ENCODE measurements at places on chromosomes 2 and 18.

GRCh38 chr2:217661378-217661777 is 341.4 kb downstream of the TNS1 start:
- ATAC-seq: no peak

DNA sequence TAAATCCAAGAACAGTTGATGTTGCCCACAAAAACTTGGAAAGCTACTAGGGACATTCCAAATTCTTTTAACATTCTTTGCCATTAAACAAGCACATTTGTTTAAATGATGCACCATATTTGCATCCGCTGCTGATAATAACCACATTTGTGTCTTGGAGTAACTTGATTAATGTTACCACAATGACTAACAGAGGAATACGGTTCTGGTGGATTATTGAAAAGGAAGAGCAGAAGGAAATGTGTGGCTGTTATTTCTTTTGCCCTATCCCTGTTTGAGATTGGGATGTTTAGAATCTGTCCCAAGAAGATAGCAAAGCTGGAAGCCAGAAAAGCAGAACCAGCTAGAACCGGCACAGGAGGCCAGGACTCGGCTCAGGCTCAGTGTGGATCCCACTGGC is 39.2 kb upstream of the RASGRP3 start:
- ATAC-seq: no peak

GRCh38 chr2:73935641-73936040 is 9.0 kb downstream of the DGUOK start:
- ATAC-seq: no peak

DNA sequence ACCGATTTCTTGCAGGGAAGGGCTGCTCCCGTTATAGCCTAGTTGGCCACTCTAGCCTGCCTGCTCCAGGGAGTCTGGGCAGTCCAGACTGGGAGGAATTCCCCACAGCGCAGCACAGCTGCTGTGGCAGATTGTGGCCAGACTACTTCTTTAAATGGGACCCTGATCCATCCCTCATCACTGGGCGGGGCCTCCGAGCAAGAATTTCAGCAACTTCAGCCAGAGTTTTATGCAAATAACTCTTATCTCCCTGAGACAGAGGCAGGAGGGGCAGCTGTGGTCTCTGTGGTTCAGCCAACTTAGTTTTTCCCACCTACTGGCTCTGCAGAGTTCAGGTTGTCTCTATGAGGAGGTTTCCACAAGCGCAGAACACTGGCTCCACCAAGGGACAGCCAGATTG is 1583.2 kb downstream of the SUCLG1 start:
- peak; percentile 56 for ATAC-seq

DNA sequence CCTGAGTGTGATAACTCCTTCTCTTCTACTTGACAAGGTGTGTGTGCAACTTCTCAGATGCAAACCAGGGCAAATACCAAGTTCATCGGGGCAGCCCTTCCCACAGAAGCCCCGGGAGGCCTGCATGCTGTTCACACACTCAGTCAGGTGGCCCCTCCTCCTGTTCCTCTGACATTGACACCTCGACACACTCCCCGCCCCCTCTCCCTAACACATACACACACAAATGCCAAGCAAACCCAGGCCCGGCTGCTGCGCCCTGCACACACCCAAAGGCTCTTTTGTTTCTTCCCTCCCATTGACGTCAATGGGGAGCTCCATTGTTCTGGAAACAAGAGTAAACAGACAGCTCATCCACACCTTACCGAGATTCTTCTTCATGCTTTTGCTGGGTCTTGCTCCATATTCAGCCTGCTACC is 1.7 kb upstream of the PER2 start:
- peak; percentile 1 for ATAC-seq

- no peak for ATAC-seq
Observed at GRCh38 chr2:141720476-141720875, 410.3 kb downstream of the LRP1B start.

DNA sequence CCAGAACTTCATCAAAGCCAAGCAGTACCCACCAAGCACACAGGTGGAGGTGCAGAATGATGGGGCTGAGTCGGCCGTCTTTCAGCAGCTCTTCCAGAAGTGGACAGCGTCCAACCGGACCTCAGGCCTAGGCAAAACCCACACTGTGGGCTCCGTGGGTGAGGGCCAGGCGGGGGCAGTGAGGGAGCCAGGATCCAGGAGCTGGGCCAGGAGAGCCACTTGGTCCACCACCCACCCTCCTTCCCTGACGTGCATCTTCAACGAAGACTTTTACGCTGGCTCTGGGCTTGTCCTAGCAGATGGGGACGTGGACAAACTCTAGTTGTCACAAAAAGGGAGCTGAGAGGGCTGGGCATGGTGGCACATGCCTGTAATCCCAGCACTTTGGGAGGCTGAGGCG is 11.8 kb downstream of the VIL1 start:
- no peak for ATAC-seq

- ATAC-seq: peak; percentile 90
Observed at GRCh38 chr18:27185025-27185763, at the start of gene CHST9. TSS of gene CHST9 (minus strand) at chr18:27185308. CDS start at chr18:27142809, 42,499 bp downstream.

DNA sequence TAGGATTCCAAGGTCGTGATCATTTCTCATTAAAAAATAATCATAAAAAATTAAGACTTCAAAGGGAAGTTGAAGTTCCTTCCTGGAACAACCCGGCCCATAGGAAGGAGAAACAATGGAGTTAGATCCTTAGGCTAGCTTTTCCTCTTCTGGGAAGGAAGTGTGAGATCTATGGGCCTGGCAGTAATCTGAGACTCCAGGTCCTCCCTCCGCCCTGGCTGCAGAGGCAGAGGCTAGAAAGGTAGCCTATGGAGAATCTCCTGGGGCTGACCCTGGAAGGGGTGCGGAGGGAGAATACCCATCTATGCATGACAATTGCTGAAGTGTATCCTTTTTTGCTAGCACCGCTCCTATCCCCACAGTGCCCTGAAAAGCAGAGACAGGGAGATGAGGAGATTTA is 37.9 kb downstream of the TRIB2 start:
- ATAC-seq: no peak

GRCh38 chr18:59918320-59918755 is 18.5 kb downstream of the PMAIP1 start:
- peak; percentile 75 for ATAC-seq

- ATAC-seq: peak; percentile 1
Observed at GRCh38 chr2:157627594-157628476, 829 bp downstream of the ACVR1C start.

GRCh38 chr2:7427293-7428060 is 510.3 kb downstream of the RNF144A start:
- ATAC-seq: no peak

DNA sequence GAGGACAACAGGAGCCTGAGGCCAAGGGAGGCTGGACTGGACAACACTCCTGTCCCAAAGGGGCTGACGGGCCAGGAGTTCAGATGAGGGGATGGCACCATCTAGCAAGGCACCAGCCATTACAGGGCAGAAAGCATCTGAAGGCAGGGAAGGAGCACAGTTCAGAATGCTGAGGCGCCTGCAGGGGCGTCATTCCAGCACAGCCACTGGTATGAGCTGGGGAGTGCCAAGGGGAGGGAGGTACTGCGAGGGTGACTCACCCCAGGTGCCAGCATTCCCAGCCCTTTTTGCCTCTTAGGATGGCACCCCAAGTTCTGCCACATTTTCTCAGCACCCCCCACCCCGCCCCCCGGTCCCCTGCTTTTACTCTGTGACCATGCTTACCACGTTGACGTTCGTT is 129.8 kb upstream of the EPAS1 start:
- ATAC-seq: no peak

DNA sequence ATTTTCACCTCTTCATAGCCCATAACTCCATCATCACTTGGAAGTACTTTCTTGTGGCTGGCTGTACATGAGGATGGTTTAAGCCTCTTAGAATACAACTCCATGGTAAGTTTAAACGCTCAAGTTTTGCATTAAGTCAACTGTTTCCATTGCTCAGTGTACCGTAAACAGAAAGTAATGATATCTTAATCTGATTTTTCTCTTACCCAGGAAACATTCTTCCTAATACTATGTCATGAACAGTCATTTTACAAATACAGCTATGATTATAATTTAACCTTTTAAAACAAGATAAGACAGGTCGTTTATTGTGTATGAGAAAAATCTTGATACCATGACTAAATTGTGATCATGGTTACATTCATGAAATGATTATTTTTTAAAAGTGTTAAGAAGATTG is 11.6 kb upstream of the DYNC2LI1 start:
- no peak for ATAC-seq

DNA sequence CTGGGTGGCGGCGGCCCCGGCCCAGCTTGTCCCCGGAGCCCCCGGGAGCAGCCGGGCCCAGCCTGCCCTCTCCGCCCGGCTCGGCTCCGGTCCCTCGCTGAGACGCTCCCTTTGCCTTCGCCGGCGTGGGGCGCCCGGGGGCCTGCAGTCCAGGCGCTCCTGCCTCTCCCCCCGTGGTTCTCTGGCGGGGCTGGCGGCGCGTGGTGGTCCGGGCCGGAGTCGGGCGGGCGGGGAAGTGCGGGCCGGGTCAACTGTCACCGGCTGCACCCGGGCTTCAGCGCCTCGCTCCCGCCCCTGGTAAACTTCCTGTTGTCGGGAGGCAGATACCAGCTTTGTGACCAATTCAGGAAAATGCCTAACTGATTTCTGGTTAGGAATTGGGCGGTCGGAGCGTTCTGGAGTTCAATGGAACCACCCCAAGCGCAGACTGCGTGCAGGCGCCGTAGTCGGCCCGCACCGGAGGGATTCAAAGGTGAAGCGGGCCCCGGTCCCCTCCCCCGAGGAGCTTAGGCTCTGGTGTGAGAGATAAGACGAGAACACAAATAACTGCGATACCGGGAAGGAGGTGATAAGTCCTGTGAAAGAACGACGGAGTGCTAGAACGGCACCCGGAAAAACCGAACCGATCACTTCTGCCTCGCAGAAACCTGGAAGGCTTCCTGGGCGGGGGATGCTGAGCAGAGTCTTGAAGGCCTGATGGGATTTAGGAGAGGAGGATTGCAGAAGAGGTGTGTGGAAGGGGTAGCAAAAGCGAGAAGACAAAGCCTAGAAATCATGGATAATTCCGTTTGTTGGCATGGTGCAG is 891 bp downstream of the CAB39 start:
- peak; percentile 27 for ATAC-seq
